GM06990 (cell line): ENCODE measurements at places on chromosomes 1 and 21.

DNA sequence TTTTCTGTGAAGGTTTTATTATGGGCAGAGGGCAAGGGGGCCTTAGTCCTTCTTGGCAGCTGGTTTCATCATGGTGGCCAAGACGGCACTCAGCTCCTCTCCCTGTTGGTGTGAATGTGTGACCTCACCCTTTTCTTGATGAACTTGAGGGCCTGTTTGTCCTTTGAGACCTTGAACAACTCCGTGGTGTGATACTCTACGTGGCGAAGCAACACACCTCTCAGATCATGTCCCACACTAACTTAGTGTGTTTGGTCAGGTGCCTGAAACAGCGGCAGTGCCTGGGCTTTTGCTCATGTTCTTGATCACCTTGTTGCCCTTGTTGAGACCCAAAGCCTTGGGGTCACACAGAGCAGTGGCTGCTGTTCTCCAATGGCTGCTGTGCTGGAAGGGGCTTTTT is 13.4 kb downstream of the L1TD1 start:
- no peak for DNase-seq

DNA sequence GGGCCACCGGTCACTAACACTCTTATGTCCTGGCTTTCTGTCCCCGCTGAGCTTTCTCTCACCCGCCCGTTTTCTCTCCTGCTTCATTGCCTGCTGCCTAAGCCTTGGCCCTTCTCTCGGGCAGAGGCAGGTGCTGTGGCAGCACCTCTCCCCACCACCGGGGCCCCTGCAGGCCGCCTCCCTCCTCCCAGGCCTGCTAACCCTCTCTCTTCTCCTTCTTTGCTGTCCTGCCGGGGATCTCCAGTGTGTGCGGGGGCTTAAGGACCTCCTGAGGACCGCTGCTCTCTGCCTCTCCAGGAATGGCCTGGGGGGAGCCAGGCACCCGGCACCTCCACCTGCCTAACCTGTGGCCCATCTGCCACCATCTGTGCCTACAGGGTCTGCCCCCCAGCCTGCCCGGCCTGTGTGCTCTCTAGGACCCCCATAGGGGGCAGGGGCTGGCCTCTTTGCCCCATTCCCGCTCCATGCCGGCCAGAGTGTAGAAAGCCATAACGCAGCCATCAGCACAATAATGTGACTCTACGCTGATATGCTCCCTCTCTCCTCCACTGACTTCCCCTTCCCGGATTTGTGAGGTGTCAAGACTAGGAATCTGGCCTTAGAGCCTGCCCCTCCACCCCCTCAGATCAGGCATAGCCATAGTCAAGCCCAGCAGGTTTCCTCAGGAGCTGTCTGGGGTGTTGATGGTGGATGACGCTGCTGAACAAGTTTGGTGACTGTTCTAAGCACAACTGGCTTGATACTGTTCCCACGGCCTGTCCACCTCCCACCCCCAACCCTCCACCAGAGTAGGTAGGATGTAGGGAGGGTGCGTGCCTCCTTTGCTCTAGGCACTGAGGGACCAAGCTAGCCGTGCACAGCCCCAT is 6.1 kb upstream of the SFN start:
- DNase-seq, result no peak

DNA sequence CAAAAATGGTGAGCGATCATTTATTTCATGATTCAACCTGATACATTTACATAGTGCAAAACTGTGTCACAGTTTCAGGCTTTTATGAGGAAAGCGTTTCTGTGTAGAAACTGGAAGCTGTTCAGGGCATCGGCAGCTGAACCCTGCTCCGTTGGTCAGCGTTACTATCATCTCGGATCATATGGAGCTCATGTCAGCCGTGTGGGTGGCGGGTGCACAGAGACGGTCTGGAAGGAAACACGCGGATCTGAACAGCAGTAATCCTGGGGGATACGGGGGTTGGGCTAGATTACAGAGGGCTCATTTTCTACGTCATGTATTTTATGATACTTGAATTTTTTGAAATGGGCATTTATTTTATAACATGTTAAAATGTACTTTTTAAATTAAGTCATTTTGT is 15.1 kb downstream of the C1orf174 start:
- DNase-seq, result no peak

GRCh38 chr1:10900251-10900651 is 103.8 kb upstream of the CASZ1 start:
- no peak for DNase-seq

DNA sequence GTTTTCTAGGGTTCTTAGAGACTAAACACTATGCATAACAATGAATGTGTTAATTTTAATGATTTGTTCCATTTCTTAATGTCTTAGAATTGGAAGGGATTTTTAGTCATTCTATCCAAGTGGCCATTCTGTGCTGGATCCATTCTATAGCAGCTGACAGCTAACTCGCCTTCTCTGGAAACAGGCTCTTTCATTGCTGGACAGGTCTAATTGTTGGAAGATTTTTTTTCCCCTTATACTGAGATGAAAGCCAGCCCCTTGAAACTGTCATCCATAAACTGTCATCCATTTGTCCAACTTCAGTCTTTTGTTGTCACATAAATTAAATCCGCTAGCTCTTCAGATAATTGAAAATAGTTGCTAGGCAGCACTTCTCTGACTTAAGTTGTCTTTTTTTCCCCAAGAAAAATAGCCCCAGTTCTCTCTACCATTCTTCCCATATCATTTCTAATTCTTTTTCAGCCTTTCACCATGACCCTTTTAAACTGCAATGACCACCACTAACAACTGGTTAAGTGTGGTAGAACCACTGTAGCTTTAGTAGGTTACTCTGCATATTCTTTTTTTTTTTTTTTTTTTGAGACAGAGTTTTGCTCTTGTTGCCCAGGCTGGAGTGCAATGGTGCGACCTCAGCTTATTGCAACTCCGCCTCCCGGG is 19.7 kb downstream of the AK4 start:
- DNase-seq, result no peak

DNA sequence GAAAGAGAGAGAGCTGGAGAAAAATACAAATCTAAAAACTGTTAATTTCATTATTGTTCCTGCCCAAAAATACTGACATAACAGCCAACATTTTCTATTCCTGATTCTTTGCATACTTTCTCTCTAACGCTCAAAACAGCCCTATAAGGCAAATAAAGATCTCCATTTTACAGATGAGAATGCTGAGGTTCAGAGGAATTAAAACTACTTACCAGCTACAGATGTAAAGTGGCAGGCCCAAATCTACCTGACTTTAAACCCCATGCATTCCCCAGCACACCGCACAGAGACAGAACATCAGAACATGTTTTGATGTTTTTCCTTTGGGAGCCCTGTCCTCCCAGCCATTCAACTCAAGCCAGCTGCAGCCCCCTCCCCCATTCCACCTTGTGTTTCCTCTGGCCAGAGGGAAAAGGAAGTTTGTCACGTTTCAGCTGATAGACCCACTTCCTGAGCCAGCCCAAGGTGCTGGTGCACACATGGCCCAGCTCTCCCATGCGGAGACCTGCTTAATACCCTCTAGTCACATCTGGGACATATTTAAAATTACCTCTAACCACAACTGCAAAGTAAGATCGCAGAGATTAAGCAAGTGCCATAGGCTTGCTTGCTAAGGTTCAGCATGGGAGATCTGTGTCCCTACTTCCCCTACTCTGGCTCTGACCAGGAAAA is 133.1 kb upstream of the NFIA start:
- DNase-seq, result no peak
